Memory B cell (primary cell): ENCODE measurements at places on chromosomes 5 and 9.

GRCh38 chr5:177132136-177133095 is 1.2 kb upstream of the NSD1 start:
- no peaks in the 10 kb centered on the region for H3K27me3 ChIP-seq
- no peak for DNase-seq
- H3K4me1 ChIP-seq: peaks cover 27% of the 10 kb centered on the region
- peak overlapping the region; percentile 82 for H3K4me3 ChIP-seq

GRCh38 chr5:146832985-146833732 is 45.4 kb downstream of the PPP2R2B start:
- no peaks in the 10 kb centered on the region for H3K36me3 ChIP-seq
- H3K4me3 ChIP-seq: no peak overlapping the region
- no peak for DNase-seq
- H3K4me1 ChIP-seq: no peaks in the 10 kb centered on the region

GRCh38 chr9:131954299-131954698 is 125.4 kb downstream of the MED27 start:
- no peak for DNase-seq
- no peaks in the 10 kb centered on the region for H3K27me3 ChIP-seq

GRCh38 chr5:180832638-180833068 is 28.4 kb downstream of the ZFP62 start:
- H3K4me1 ChIP-seq: peaks cover 34% of the 10 kb centered on the region
- peak; percentile 53 for DNase-seq
- H3K27me3 ChIP-seq: no peaks in the 10 kb centered on the region
- peak overlapping the region; percentile 100 for H3K4me3 ChIP-seq

- no peak overlapping the region for H3K4me3 ChIP-seq
- no peak for DNase-seq
- no peaks in the 10 kb centered on the region for H3K36me3 ChIP-seq
- H3K27me3 ChIP-seq: peaks cover 8% of the 10 kb centered on the region
- no peaks in the 10 kb centered on the region for H3K4me1 ChIP-seq
- no peak overlapping the region for H3K27ac ChIP-seq
Measured at GRCh38 chr5:137303509-137303908, 195.6 kb downstream of the SPOCK1 start.

DNA sequence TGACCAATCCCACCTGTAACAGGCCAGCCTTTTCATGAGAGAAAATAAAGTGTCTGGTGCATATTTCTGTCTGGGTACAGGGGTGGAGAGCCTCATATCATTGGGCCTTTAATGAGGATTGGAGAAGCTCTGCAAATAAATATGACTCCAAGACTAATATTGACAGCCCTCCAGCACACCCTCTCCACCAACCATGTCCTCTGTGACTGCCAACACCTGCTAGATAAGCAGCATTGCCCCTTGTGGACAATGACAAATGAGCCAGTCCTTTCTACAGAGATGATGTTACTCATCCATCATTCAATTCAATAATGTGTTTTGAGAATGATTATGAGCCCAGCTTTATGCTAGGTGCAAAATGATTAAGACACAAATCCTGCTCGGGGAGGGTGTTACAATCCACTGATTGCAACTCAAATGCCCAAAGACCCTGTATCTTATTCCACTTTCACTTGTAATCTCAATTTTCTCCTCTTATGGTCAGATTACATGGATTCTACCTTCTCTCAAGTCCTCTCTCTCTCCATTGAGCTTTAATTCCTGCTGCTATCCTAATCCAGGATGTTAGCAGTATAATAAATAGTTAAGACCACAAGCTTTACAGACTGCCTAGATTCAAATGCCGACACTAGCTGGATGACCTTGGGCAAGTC is 2.1 kb upstream of the GFRA3 start:
- H3K27me3 ChIP-seq: peaks cover 12% of the 10 kb centered on the region
- no peaks in the 10 kb centered on the region for H3K36me3 ChIP-seq
- peaks cover 8% of the 10 kb centered on the region for H3K4me1 ChIP-seq
- no peak overlapping the region for H3K4me3 ChIP-seq
- DNase-seq: no peak
- no peak overlapping the region for H3K27ac ChIP-seq

- DNase-seq: no peak
- H3K4me3 ChIP-seq: no peak overlapping the region
- no peaks in the 10 kb centered on the region for H3K4me1 ChIP-seq
- no peak overlapping the region for H3K27ac ChIP-seq
- H3K36me3 ChIP-seq: no peaks in the 10 kb centered on the region
Measured at GRCh38 chr5:153276151-153276550, 214.3 kb upstream of the GRIA1 start.

DNA sequence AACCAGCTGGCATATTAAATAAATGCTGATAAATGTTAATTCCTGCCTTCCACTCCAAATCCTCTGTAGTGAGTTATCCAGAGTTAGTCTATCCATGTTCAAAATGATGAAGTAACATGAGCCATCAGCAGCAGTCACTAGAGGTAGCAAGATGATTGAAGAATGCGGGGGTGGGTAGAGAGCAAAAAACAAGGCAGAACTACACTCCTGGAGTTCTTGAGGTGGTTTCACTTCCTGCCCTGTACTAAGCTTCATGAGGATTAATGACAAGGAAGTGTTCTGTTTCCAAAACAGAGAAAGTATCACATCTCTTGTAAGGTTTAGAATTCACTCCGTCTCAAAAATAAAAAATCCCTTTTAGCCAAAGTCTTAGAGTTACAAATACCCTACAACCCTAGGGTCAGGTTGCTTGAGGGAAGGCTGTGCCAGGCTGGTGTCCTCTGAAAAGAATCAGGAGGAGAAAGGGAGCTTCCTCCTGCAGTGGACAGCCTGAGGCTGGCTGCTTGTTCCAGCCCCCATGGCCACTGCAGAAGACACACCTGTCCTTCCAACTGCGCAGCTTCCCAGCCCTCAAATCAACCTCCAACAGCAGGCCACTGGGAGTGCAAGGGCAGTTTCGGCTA is 180.2 kb downstream of the DENND1A start:
- DNase-seq: no peak
- H3K4me3 ChIP-seq: peak overlapping the region; percentile 11
- H3K27ac ChIP-seq: peak overlapping the region; percentile 39
- peaks cover 21% of the 10 kb centered on the region for H3K4me1 ChIP-seq

DNA sequence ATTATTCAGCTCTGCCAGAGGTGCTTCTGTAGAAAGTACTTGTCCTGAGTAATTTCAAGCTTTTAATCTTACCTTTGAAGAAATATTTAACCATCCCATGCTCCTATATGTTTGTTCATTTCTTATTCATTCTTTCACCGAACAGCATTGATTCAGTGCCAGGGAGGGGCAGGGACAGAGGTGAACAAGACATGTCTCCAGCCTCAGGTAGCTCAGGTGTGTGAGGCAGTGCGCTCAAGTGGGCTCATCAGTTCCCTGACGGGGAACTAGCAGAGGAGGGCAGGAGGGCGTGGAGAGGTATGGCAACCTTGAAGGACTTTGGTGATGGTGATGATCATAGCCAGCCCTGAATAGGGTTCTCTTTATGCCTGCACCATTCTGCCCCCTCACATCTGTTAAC is 25.9 kb downstream of the ERGIC1 start:
- peaks cover 40% of the 10 kb centered on the region for H3K4me1 ChIP-seq
- H3K27ac ChIP-seq: peak overlapping the region; percentile 56
- H3K36me3 ChIP-seq: peaks cover 17% of the 10 kb centered on the region
- H3K27me3 ChIP-seq: no peaks in the 10 kb centered on the region

DNA sequence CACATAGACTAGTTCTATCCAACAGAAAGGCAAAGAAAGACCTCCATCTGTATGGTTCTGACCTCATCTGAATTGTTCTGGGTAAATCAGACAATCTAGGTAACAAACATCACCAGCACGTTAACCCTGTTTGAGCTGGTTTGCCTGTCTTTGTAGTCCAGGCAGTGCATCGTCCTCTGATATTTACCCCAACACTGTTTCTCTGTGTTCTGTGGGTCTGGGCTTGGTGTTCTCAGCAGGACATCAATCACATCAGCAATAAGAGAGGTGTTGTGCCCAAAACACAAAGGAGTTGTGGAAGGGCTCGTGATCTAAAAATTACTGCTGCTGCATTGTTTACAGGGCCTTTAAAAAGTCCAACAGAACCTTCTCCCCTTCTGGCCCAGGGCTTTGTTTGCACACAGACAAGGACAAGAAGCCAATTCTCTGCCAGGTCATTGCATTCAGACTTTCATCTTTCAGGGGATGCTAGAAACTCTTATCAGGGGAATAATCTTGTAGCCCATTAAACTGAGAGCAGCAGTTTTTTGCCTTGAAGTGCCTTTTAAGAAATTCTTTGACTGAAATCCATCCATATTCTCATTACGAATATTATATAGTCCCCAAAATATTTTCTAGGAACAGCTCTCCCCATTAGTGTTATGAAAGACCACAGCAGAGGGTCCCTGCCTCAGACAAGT is 30.5 kb upstream of the MAP1B start:
- H3K36me3 ChIP-seq: no peaks in the 10 kb centered on the region
- H3K4me3 ChIP-seq: no peak overlapping the region
- no peak for DNase-seq
- H3K27me3 ChIP-seq: peaks cover 16% of the 10 kb centered on the region
- H3K4me1 ChIP-seq: no peaks in the 10 kb centered on the region

DNA sequence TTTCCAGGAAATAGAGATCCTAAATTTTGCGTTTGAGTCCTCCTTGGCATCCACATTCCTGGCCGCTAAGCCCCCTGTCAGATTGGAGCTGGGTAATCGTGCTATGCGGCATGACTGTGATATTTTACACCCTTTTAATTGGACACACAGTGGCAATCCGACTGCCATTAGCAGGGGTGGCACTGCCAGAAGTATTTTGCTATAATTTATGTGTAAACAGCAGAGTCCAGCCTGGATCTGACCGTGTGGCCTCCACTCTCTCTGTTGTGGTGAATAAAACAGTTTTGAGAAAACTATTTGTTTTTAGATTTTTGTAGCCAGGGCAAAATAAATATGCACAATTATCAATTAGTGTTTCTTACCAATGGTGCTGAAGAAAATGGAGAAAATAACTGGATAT is 281.0 kb upstream of the IRX2 start:
- no peak for DNase-seq
- no peaks in the 10 kb centered on the region for H3K4me1 ChIP-seq
- H3K36me3 ChIP-seq: no peaks in the 10 kb centered on the region
- H3K27ac ChIP-seq: no peak overlapping the region

- H3K4me1 ChIP-seq: no peaks in the 10 kb centered on the region
- DNase-seq: no peak
- H3K27ac ChIP-seq: no peak overlapping the region
Measured at GRCh38 chr9:89639367-89639795, 34.6 kb downstream of the GADD45G start.

DNA sequence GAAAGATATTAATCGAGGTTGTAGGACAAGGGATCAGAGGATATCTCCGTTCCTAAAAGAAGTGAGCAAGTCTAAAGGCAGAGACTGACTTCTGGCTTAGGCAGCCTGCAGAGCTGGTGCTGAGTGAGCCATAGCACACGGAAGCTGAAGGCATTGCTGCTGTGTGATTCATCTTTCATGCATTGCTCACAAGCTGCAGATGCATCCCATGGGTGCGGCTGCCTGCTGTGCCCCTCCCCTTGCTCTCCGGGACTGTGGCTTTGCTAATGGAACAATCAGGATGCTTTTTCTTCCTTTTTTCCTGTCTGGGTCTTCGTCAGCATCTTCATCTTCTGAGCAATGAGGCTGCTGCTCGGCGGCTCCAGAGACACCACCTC is 341.4 kb downstream of the DIRAS2 start:
- H3K4me1 ChIP-seq: peaks cover 4% of the 10 kb centered on the region
- H3K27ac ChIP-seq: no peak overlapping the region
- H3K27me3 ChIP-seq: peaks cover 24% of the 10 kb centered on the region

DNA sequence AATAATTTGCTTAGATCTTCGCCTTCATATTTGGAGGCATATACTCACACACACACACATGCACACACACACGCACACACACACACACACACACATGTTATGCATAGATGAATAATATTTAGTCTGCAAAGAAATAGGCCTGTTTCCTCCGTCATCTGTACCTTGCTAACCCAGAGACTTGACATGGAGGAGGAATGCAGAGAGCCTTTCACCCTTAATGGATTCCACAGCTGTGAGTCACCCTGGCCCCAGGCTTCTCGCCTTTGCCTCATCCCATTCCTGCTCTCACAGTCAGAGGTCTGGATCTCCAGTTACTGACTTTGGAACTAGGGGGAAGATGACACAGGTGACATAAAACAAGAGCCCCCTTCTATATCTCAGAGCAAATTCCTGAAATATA is 29.7 kb downstream of the ZNF462 start:
- no peaks in the 10 kb centered on the region for H3K4me1 ChIP-seq
- no peak for DNase-seq
- no peak overlapping the region for H3K4me3 ChIP-seq
- no peak overlapping the region for H3K27ac ChIP-seq
- H3K36me3 ChIP-seq: no peaks in the 10 kb centered on the region
